ENCODE measurements at places on chromosomes 13 and 19.

- no peak for DNase-seq
Measured at GRCh38 chr13:46925486-46925885, 28.6 kb upstream of the HTR2A start.

GRCh38 chr13:114049026-114049425 lies 75.2 kb upstream of the C13orf46 start:
- no peak for DNase-seq

- DNase-seq, result no peak
Measured at GRCh38 chr13:100842136-100842535, 167.5 kb upstream of the TMTC4 start.

GRCh38 chr19:19672816-19673215 lies 4.2 kb downstream of the ZNF101 start:
- DNase-seq, result no peak

DNA sequence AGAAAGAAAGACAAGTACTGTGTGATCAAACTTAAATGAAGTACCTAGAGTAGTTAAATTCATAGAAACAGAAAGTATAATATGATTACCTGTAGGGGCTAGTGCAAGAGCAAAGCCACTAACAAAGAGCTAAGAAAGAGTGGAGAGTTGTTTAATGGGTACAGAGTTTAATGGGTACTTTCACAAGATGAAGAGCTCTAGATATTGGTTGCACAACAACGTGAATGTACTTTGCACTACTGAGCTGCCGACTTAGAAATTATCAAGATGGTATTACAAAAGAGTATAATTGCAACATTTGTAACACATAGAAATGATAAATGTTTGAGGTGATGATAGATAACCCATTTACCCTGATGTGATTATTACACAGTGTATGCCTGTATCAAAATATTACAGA lies 140.3 kb upstream of the GPC6 start:
- peak; percentile 0 for DNase-seq

GRCh38 chr13:27979765-27980279 lies 8.7 kb downstream of the URAD start:
- DNase-seq, result no peak

GRCh38 chr13:44163108-44163507 lies 210.5 kb upstream of the SERP2 start:
- no peak for DNase-seq

- DNase-seq, result no peak
Measured at GRCh38 chr13:101945435-101945834, 456.4 kb downstream of the FGF14 start.

GRCh38 chr19:30584090-30584489 lies 211.9 kb downstream of the ZNF536 start:
- no peak for DNase-seq

DNA sequence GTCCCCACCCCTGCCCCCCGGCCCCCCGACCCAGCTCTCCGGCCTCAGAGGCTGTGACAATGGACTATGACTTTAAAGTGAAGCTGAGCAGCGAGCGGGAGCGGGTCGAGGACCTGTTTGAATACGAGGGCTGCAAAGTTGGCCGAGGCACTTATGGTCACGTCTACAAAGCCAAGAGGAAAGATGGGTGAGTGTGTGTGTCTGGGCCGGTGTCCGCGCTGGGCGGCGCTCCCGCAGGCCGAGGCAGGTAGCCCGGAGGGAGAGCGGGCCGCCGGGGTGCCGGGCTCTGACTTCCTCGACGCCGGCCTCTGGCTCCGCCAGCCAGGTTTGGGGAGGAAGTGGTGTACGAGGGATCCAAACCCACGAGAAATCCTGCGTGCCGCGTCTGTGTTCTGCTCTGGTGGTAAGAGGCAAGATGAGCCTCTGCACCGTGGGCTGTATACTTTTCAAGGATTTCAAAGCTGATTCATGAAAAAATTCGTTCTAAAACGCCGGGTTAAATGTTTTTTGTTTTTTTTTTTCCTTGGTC lies 718 bp downstream of the CDK8 start:
- peak; percentile 39 for DNase-seq

DNA sequence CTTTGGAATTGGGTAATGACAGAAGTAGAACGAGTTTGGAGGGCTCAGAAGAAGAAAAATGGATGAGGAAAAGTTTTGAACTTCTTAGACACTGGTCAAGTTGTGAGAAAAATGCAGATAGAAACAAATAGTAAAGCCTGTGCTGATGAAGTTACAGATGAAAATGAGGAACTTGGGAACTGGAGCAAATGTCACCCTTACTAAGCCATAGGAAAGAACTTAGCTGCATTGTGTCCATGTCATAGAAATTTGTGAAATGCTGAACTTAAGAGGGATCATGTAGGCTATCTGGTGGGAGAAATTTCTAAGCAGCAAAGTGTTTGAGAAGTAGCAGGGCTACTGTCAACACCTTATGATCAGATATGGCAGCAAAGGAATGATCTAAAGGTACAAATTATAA lies 289.2 kb upstream of the PCDH9 start:
- no peak for DNase-seq

- DNase-seq, result no peak
Measured at GRCh38 chr13:106373304-106373988, 162.0 kb downstream of the EFNB2 start.

DNA sequence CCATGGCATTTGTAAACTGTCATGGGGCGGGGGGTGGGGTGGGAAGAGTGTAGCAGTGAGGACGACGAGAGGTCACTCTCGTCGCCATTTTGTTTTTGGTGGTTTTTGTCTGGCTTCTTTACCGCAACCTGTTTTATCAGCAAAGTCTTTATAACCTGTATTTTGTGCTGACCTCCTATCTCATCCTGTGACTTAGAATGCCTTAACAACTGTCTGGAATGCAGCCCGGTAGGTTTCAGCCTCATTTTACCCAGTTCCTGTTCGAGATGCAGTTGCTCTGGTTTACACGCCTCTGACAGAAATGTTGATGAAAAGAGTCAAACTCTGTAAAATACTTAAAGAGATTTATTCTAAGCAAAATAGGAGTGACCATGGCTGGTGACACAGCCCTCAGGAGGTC lies 852.0 kb downstream of the DACH1 start:
- no peak for DNase-seq

- no peak for DNase-seq
Measured at GRCh38 chr13:41767801-41768200, 193.1 kb downstream of the VWA8 start.

DNA sequence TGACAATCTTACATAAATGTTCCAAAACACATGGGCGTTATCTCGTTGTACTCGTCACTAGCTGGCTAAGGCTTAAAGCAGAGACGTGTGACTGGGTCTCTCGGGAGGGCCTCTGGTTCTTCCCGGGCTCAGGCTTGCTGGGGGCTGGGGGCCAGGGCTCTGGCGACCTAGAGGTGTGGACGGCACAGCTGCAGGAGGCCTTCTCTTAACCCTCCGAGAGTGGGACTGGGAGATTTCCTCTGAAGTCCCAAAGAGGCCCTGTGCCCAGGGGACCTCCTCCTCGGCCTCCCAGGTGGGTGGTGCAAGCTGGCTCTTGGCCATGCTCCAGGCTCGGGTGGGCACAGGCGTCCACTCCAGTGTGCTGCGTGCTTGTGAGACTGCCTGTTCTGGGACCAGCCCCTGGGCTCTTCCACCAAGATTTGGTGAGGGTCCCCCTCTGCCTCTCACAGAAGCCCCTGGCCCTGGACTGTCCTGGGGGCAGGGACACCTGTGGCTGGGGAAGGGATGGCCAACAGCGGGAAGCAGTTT lies 2.2 kb downstream of the CAPS start:
- no peak for DNase-seq

Measured in HuH-7 (cell line).